COR-L47 (cell line): ENCODE measurements at places on chromosomes 6 and 20.

- DNase-seq, result no peak
Observed at GRCh38 chr6:127690092-127690491, 113.1 kb downstream of the C6orf58 start.

DNA sequence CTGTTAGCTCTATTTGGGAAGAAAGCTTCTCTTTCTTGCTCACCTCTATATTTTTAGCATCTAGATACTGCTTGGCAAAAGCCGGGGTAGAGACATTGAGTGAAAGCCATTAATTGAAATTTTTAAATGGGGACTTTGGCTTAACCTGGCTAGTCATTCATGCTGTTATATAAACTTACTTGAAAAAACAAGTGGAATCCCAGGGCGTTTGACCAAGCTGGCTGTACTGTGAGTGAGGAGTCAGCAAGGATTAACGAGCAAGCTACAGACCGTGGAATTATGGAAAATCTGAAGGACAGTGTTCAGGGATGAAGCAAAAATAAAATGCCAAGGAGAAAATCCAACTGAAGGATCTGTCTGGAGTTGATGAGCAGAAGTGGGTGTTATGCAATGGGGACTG, 232.0 kb downstream of the GRM1 start:
- no peak for DNase-seq

DNA sequence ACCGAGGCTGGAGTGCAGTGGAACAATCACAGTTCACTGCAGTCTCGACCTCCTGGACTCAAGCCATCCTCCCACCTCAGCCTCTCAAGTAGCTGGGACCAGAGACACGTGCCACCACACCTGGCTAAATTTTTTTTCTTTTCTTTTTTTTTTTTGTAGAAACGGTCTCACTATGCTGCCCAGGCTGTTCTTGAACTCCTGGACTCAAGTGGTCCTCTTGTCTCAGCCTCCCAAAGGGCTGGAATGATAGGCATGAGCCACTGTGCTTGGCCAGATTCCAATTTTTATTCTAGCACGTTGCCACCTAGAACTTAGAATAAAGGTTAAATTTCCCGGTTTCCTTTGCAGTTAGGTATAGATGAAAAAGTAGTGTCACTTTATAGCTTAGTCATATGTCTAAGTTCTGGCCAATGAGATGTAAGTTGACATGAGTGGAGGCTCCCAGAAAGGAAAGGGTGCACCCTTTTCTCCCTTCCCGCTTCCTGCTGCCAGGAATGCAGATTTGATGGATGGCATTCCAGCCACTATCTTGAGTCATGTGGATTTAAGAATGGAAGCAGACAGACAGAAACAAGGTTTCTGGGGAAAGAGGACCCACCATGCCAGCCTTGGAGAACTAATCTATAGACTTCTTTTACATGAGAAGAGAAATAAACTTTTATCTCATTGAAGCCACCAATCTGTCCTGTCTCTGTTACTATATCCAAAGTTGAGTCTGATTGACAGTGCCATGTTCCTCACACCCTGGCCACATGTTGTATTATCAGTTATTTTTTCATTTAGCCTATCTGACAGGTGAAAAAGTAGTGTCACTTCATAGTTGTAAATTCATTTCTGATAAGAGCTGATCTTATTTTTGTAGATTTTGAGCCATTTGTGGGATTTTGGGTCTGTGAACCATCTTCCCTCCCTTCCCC, 60.6 kb upstream of the NCOA3 start:
- DNase-seq, result no peak

DNA sequence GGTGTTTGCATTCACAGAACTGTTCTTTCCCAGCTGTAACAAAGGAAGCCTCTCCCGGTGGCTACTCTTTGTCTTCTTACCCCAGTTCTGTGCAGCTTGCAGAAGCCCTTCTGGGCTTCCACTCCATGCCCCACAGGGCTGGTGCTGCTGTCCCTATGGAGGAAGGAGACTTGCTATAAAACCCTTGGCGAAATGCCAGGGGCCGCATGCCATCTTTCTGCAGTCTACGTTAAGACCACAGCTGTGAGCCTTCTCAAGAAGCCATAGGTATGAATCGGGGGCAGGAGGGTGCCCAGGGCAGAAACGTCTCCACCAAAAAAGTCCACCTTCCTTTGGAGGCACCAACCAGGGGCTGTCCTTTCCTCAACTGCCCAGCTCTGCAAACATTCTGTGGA, 60.7 kb downstream of the PRND start:
- no peak for DNase-seq

GRCh38 chr6:18703546-18703945, 316.4 kb downstream of the RNF144B start:
- DNase-seq, result no peak

GRCh38 chr6:156175971-156176421, 601.2 kb upstream of the ARID1B start:
- peak; percentile 86 for DNase-seq

DNA sequence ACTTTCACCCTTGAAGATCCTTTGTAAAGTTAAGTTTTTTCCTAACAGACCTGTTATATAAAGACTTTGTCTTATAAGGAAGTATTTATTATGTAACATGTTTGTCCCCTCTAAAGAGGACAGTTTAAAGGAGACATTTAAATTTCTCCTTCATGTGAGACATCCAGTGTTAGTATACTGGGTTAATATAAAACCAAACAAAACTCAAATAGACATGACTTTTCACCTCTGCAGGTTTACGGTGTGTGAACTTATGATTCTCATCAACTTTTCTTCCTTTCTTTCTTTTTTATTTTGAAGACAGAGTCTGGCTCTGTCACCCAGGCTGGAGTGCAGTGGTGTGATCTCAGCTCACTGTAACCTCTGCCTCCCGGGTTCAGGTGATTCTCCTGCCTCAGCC, 17.4 kb upstream of the MPC1 start:
- no peak for DNase-seq

- DNase-seq, result no peak
Observed at GRCh38 chr6:126723541-126724170, 383.7 kb downstream of the CENPW start.

- DNase-seq, result no peak
Observed at GRCh38 chr6:138593124-138593877, 94.0 kb upstream of the NHSL1 start.

GRCh38 chr6:5566718-5567117, 305.4 kb downstream of the FARS2 start:
- DNase-seq, result no peak

DNA sequence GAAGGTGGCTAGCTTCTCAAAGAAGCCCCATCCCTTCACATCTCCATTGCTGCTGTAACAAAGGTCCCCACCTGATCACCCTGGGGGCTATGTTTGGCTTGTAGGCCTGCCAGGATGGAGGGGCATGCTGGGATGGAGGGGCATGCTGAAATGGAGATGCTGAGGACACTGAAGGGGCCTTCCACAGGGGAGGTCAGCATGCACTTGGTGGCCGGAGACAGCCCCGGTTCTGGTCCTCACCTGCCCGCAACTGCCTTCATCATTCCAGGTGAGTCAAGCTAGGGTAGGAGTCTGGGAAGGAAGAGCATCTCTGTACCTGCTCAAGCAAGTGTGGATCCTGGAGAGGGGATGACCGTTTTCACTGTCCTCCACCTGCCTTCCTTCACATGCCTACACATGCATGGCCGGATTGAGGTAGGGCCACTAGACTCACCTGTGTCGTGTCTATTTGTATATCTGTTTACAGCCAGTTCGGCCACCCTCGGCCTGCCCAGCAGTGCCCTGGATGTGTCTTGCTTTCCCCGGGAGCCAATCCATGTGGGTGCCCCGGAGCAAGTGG, 6.0 kb downstream of the L3MBTL1 start:
- DNase-seq, result no peak

GRCh38 chr6:24205020-24205492, 79.0 kb downstream of the NRSN1 start:
- DNase-seq, result peak; percentile 37

- no peak for DNase-seq
Observed at GRCh38 chr6:7721649-7722048, 4.2 kb upstream of the BMP6 start.

GRCh38 chr20:52364405-52364804, 172.8 kb upstream of the ZFP64 start:
- no peak for DNase-seq

GRCh38 chr6:168333989-168334388, 14.4 kb upstream of the DACT2 start:
- no peak for DNase-seq

DNA sequence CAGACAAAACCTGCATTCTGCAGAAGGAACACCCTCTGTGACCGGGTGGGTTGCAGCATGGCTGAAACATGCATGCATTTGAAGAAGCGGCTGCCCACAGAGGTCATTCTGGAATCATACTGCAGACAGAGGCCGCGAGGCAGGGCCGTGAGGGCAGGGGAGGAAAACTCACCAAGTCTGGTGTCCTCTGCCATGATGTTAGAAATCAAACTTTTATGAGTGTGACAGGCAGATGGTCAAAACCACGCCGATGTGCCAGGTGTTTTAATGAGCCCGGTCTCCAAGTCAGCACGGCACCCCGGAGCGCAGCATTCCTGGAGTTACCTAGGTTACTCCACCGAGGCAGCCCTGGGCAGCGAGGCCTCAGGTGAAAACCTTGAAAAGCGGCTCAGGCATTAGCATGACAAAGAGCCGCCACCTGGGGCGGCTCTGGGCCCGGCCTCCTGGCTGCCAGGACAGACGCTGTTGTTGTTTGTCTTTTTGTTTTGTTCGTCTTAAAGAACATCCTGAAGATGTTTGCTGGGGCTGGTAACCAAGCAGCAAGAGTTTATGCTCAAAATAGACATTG, 255.6 kb downstream of the ERMARD start:
- peak; percentile 91 for DNase-seq

GRCh38 chr20:52494244-52494643, 302.7 kb upstream of the ZFP64 start:
- DNase-seq, result no peak

GRCh38 chr6:159067334-159067733, 22.5 kb upstream of the TAGAP start:
- no peak for DNase-seq

- no peak for DNase-seq
Observed at GRCh38 chr20:37522260-37523011, 1.4 kb downstream of the NNAT start.

DNA sequence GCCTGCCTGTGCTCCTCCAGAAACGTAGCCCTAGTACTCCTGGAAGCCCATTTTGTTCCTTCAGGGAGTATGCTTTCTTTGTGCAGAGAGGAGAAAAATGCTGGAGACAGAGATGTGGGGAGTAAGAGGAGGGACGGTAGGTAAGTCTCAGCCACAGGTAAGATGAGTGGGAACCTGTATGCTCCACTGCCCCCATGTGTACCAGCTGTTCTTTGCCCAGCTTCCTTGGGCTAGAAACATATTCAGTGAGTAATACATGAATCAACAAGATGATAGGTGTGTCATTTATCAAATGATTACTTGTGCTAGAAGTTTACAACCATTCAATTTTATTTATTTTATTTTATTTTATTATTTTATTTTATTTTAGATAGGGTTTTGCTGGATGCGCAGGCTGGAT, 13.6 kb upstream of the CEP85L start:
- no peak for DNase-seq

GRCh38 chr20:6994452-6994851, 227.0 kb downstream of the BMP2 start:
- no peak for DNase-seq

GRCh38 chr6:125415913-125416312, 114.1 kb upstream of the HDDC2 start:
- no peak for DNase-seq

GRCh38 chr6:158853072-158853879, 34.1 kb upstream of the EZR start:
- DNase-seq, result peak; percentile 6

- no peak for DNase-seq
Observed at GRCh38 chr6:146767632-146768031, 168.9 kb downstream of the ADGB start.

- peak; percentile 14 for DNase-seq
Observed at GRCh38 chr20:555976-556385, 12.4 kb upstream of the CSNK2A1 start.

- DNase-seq, result no peak
Observed at GRCh38 chr6:15530411-15530810, 132.4 kb downstream of the DTNBP1 start.

- no peak for DNase-seq
Observed at GRCh38 chr6:39049575-39050283, 1.1 kb downstream of the GLP1R start.

DNA sequence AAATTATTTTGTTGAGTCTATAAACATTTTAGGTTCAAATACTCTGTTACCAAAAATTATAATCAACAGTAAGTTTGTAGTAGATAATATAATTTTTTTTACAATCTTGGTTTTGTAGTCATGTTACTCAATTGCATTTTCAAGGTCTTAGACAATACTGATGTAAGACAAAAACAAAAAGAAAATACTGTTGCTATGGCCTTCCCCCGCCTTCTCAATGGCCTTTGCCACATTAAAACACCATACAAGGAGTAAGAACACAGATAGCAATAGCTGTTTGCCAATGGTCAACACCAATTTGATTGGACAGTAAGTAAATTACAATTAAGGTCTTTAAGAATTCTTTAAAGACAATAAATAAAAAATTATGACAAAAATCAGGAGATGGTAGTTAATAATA, 450.2 kb downstream of the CDC5L start:
- DNase-seq, result no peak

GRCh38 chr6:41344876-41345275, 9.5 kb downstream of the NCR2 start:
- no peak for DNase-seq

- peak; percentile 11 for DNase-seq
Observed at GRCh38 chr6:135423649-135424128, 73.9 kb downstream of the AHI1 start.

DNA sequence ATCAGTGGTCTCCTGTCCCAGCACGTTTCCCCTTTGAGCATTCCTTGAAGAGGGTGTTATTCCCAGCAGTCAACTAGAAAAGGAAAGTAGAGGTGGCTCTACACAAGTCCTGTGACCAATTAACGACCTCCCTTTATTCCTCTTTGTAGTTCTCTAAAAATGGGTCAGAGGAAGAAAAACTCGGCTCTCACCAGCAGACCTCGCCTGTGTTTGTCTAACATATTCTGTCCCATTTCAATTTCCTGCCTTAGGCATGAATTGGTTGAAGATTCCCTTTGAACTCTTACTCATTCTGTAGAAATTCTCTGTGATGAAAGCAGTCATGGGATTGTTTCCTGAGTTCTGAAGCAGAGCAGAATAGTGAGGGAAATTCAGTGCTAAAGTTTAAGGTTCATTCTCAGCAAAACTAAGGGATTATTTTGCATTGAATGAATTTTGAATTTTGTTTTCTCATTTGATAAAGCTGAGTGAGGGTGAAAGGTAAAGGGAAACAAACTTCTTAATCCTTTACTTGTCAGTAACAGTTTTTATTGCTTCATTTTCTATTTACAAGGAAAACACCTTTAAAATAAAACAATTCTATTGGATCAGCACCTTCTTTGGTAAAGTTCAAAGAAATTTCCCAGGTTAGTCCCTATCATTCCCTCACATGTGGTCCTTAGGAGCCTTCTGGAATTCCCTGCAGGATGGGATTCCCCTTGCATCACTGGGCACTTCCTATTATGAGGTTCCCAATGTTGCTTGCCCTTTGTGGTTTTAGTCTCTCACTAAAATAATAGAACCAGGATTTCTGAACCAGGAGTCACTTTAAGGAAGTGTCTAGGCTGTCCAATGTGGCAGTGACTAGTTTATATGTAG, 105.8 kb downstream of the SLX4IP start:
- DNase-seq, result no peak
